ENCODE measurements at places on chromosomes 1 and 21.

DNA sequence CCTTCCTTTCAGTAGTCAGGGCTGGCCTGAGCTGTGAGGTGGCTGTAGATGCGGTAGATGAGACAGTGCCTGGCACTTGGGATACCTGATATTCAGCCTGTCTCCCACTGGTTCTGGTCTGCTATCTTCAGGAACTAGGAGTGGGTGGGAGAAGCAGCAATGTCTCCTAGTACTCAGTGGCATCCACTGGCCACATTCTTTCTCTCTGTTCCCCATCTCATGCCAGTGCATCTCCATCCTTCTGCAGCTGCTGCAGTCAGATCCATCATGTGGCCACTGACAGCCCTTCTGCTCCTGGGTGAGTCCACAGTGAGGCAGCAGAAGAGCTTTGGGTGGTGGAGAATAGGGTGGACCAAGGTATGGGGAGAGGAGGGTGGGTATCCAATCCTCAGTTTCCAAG, 1.1 kb downstream of the FCRLB start:
- DNase-seq, result no peak

- DNase-seq, result no peak
These were observed 63.9 kb downstream of the NDUFS5 start for GRCh38 chr1:39089931-39090521.

DNA sequence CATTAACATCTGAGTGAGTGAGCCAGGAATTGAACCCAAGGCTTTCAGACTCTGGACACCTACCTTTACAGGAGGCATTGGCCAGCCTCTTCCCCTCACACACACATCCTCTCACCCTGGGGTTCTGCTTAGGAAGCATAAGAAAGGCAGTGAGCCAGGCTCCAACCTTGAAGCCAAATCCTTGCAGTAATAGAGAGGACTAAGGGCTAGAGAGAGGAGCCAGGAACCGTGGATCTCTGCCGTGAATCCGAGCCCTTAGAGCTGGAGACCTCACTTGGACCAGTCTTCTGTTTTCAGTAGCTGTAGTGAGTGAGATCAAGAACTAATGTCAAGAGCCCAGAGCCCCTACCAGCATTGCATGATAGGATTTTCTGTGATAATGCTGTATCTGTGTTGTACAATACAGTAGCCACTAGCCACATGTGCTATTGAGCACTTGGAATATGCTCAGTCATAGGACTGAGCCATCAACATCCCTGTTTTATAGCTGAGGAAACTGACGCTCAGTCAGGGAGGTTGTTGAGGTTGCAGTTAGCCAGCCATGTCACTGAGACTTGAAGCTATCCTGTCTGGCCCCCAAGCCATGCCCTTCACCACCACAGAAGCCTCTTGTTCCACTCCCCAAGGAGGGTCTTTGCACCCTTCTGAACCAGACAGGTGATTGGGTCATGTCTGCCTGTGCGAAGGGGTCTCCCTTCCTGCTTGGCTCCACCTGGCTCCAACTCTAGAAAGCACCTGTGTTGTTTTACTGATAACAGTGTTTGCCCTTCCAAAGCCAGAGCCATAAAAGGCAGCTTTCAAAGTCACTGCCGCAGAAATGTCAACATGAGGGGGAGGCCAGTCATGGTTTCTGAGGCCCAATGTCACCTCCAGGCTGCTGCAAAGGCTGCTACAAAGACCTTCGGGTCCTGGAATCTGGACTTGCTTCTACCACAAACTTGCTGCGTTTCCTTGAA, 101.1 kb upstream of the JUN start:
- DNase-seq, result no peak

- DNase-seq, result peak; percentile 56
These were observed 38.6 kb upstream of the GPR137B start for GRCh38 chr1:236103646-236104218.

DNA sequence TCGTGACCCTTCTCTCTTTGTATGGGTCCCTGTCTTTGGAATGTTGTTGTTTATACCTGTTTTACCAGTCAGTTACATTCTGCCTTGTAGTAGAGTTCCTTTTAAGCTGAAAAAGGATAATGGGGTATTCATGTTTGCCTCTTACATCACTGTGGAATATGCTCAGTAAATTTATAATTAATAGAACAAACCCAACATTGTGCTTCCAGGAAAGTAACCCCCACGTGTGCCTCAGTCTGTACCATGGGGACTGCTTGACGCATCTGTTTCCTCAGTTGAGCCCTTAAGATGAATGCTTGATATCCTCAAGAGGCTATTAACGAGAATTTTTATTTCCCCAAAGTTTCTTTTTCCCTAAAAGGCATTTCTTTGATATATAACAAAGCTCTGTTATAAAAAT, 73.4 kb downstream of the ST6GALNAC3 start:
- DNase-seq, result no peak

GRCh38 chr21:15141261-15141970, 76.6 kb upstream of the NRIP1 start:
- no peak for DNase-seq

- DNase-seq, result no peak
These were observed 11.5 kb upstream of the BGLAP start for GRCh38 chr1:156230473-156230837.

- DNase-seq, result no peak
These were observed 5.7 kb downstream of the LRRC71 start for GRCh38 chr1:156926175-156926574.

DNA sequence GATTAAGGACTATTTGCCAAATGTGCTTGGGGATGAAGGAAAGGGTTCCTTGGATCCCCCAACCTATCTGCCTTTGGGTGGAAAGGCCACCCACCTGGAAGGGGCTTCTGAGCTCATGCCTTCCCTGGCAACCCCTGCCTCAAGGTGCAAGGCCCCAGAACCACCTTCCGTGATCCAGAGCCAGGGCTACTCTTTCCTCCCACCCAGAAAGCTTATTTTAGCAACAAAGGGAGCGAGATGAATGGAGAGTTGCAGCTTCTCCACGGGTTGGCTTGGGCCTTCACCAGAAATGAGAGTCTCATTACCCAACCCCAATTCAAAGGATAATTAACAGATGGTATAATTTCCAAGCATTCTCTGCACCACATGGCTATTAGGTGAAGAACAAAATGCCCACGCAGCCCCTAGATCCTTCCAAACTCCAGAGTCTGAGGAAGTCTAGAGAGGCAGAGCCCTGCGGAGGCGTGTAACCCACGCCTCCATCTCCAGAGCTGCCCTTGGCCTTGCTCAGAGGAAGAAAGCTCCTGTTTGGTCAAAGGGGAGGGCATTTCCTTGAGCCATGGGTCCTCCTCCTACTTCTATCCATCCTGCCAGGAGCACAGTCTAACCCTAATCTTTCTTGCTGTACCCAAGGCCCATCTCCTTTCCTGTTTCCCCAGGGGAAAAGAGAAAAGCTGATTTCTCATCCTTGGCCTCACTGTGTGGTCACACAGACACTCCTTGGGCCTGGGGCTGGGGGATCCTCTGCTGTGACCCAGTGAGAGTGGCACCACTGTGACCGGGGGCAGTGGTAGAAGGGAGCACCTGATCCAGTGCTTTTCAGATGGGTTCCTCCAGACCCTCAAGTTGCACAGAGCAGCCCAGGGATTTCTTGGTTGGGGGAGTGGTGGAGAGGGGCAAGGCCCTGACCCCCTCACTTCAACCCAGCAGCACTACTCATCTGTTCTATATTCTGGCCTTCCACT, 1.7 kb upstream of the CELSR2 start:
- DNase-seq, result no peak

DNA sequence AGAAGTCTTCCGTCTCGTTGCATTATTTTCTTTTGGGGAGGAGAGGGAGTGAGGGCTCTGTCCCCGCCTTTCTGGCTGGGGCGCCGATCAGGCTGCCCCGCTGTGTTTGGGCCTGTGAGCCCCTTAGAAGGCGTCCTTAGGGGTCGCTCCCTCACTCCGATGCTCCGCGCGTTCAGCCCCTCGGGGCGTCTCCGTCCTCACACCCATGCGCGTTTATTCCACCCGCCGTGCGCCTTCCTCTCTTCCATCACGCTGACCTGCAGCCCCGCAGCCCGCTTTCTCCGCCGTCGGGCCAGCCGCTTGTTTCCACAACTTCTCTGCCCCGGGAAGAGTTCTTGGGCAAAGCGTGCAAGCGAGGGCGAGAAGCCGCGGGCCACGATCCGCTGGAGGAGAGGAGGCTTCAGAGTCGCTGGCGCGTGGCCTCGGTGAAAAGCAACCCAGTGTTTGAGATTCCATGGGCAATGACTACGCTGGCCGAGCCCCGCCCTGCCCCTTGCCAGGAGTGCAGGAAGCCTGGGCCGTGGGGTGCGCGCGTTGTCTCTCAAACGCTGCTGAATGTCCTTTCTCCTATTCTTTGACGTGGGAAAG, 27.7 kb downstream of the TRIM11 start:
- no peak for DNase-seq

GRCh38 chr1:8059161-8059622, 33.1 kb upstream of the ERRFI1 start:
- no peak for DNase-seq
